ENCODE measurements at places on chromosomes 2 and 18.

GRCh38 chr2:217304582-217304981 is 444.7 kb upstream of the TNP1 start:
- DNase-seq: no peak

DNA sequence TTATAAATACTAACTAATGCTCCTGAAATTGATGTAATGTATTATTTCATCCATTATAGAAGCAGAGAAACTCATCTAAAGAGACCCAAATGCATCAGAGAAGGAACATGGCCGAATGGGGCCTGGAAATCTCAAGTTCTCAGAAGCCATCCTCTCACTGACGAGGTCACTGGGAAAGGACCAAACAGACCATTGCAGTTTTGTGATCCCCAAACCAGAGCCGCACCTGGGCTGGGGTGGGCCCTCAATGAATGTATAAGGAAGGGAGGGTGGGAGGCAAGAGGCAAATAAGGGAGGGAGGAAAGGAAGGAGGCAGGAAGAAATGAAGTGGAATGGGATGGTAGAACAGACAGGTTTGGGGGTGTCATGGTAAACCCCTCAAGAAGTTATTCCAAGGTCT is 245.3 kb upstream of the ID2 start:
- DNase-seq: no peak

GRCh38 chr18:10352671-10353070 is 101.8 kb upstream of the APCDD1 start:
- no peak for DNase-seq

GRCh38 chr2:128325611-128326181 is 7.0 kb upstream of the HS6ST1 start:
- DNase-seq: no peak

GRCh38 chr2:182894174-182894573 is 27.7 kb upstream of the FRZB start:
- no peak for DNase-seq

- DNase-seq: no peak
Observed at GRCh38 chr2:239305222-239305575, 95.6 kb downstream of the HDAC4 start.

DNA sequence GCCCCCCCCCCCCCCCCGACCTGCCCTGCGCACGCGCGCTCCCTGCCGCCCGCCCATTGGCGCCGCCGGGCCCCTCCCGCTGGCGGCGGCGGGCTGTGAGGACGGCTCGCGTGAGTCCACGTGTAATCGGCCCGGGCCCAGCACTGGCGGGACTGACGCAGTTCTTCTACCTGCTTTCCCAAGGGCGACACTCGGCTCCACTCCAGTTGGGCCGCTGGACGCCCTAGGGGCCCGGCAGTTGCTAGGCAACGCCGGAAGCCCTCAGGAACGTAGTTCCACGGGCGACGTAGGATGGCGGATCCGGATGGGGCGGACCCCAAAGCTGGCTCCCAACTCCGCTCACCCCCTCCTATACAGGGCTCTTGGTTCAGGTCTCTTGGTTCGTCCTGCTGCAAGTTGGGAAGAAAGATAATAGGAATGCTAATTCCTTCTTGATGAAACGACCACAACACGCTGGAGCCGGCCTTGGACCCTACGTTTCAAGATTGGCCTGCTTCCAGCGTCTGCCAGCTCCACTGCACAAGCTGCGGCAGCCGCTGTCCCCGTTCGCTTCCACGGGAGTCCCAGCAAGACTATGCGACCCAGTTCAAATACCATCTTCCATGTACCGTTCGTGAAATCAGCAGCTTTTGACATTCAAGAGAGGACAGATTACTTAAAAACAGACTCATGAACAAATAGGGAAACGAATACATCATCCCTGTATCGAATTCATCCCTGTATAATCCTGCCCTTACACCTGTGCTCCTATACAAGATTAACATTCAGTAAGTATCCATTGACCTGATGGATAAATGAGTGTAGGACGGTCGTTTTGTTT is 415 bp upstream of the MCFD2 start:
- peak; percentile 67 for DNase-seq

GRCh38 chr2:144003460-144004075 is 516.4 kb downstream of the ZEB2 start:
- no peak for DNase-seq

- DNase-seq: no peak
Observed at GRCh38 chr2:226452768-226453167, 346.9 kb downstream of the IRS1 start.

DNA sequence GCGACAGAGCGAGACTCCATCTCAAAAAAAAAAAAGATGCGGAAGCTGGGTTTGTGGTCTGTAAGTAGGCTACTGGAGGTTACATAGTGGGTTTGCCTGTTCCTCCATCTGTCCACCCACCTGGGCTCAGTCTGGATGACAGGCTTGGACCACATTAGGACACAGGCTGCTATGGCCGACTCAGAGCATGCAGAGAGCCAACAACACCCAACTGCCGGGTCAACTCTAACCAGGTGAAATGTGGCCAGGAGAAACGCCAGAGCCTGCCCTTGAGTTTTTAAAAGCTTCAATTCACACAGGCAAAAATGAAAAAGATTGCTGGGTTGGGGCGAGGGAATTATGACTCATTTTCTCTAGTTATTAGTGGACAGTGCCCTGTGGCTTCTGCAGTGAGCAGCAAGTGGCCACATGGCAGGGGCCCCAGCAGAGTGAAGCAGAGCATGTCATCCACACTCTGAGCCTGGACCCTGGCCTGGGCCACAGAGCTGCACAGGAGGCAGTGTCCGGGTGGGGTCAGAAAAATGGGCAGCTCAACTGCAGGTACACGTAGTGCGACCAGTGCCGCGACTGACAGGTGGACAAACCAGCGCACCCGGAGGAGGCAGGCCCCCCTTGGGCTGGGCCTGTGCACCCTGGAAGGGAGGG is 67.4 kb downstream of the BIN1 start:
- no peak for DNase-seq

GRCh38 chr2:88195246-88195645 is 25.1 kb downstream of the THNSL2 start:
- no peak for DNase-seq

GRCh38 chr2:157758586-157758985 is 117.5 kb downstream of the ACVR1 start:
- no peak for DNase-seq

DNA sequence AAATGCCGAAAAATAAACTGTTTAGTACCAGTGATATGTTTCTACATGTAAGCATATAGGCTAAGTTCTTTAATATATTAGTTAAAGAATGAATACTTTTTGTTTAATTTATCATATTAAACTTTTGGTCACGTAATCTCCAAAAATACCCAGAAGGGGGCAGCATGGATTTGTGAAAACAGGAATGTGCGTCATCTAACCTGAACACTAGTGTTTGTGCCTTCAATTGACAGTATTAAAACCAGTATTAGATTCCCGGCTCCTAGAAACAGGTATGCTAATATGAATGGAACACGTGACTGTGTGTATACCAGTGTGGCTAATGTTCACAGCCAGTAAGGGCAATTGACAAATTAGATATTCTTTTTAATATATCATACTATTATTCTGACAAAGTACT is 51.8 kb downstream of the WDR7 start:
- DNase-seq: no peak

DNA sequence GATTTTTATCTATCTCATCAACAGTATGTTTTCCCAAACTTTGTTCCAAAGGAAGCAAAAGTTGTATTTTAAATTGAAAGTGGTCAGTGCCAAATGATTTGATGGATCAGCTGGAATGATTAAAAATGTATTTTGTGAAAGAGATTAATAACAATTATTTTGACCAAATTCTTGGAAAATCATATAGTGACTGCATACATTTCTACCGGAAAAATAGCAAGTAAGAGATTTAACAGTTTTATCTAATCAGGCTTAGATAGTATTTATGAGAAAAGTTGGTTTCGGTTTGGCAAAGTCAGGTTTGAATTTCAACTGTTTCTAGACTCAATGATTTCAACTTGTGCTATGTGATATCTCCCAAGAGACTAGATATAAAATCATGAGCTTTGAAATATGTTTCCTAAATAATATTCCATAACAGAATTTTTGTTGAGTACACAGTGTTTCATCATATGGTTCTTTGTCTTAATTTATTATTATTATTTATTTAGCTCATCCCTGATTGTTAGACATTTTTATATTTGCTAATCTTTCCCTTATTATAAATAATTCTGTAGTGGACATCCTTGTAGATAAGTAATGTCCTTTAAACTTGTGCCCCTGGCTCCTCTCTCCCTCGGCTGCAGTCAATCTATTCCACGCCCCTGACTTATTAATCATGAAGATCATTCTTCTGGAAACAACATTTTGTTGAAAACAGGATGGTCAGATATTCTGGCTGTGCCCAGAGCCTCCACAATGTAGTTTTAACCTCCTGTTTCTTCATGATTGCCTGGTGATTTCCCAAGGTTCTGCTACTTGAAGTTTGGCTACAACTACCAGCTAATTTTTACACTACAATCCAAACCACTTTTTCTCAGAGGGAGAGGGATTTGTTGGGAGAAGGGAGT is 520.7 kb upstream of the TCF4 start:
- no peak for DNase-seq

DNA sequence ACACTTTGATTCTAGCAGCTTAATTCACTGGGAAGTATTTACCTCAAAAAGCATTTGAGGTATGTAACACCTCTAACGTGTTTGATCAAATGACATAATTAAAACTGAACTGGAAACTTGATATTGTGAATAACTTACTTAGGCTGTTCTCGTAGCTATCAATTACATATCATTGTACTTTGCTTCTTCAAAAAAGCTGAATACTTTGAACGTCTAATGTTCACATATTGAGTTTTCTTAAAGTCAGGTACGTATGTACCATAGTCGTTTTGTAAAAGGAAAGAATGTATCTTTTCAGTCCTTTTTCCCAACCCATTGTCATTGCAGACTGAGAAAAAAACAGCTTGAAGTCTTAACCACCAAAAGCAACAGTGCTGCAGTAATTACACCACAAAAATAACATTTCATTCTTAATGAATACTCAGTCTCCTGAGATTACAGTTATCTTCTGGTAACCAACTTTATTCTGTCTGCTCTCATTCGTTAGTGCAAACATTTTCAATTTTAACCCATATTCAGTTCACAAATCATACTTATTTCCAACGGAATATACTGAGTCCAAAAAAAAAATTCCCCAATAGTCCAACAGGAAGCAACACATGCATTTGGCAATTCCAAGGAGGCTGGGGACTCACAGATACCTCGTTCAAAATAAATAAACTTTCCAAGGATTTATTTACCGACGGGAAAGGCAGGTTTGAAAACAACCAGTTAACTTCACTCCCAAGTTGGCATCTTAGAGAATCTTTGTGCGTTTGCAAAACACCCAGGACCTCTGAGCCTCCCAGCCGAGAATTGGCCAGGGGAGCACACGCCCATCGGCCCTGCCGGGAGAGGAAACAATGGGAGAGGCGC is 1.1 kb downstream of the CHN1 start:
- DNase-seq: no peak

GRCh38 chr18:48533340-48534070 is 5.3 kb upstream of the CTIF start:
- DNase-seq: no peak

DNA sequence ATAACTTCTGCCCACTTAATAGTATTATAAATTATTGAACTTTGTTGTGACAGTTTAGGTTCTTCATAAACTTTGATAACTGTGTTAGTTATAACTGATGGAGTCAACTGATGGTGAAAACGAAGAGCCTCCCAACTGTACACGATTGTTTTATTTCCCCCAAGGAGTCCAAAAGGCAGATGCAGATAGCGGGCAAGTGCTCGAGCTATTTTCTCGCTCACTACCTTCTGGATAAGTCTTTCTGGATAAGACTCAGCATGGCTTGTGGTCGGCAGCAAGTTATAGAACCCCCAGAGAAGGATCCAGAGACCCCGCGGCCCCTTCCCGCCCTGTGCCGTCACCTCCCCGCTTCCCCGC is 517 bp downstream of the GCFC2 start:
- no peak for DNase-seq

- DNase-seq: no peak
Observed at GRCh38 chr2:130949954-130950353, 113.2 kb downstream of the ARHGEF4 start.

- DNase-seq: no peak
Observed at GRCh38 chr2:70627211-70627898, 73.7 kb upstream of the TGFA start.

DNA sequence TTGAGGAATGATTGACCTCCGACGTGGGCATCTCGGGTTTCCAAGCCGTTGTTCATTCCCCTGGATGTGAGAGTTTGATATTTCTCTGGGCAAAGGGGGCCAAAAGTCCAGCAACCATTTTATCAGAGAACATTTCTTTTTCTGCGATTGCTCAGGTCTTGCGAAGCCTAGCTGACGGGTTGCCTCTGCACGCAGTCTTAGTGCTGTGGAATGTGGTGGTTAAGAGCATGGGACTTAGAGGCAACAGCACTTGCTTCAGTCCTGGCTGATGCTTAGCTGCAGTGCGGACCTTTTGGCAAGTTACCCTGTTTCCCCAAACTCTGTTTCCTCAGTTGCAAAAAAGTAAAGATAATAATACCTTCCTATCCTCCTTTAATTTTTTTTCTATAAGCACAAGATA is 45.0 kb downstream of the FAP start:
- no peak for DNase-seq

DNA sequence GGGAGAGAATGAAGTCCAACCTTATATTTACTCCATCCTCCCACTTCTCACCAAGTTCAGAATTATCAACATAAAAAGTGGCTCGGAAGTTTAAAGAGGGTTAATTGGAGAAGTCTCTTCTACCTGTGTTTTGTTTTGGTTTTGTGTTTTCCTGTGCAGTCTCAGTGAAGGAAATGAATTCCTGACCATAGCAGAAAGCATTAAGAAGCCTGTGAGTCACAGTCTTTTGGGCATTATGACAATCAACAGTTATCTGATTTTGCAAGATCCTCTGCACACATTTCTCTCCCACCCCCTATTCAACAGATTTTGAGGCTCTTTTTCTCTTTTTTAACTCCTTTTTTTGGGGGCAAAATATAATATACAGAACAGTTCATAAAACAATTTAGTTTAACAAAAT is 8.6 kb upstream of the RPL37A start:
- no peak for DNase-seq

DNA sequence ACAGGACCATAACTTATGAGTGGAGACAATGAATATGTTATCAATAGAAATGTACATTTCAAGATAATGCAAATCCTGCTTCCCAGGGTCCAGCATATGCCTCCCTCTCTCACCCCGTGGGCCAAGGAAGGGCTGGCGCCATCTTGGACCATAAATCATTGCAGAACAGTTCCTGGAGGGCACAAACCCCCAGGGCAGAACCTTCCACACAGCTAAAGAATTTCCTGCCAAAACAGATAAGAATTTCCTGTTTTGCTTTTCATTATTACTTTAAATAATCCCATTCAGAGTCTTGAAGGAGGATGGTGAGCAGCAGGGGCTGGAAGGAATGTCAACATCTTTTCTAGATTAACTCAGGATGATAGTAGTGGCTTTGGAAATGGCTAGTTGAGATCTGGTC is 53.7 kb downstream of the EHD3 start:
- no peak for DNase-seq

DNA sequence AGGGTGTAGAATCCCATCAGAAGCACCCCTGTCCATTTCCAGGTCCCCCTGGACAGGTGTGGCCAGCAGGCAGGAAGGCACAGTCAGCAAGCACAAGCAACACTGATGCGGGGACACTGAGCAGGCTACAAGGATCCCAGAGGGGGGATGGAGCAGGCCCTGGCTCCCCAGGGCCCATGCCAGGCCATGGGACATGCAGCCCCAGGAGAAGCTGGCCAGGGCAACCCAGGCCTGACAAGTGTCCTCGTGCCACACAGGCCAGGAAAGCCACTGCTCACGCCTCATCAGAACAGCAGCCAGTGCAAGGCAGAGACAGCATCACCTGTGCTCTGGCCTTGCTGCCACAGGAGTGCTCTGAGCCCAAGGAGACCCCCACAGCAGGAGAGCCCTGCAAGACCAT is 14.1 kb upstream of the GPC1 start:
- DNase-seq: no peak
